GM13976 (cell line): ENCODE measurements at places on chromosomes 13 and 19.

DNA sequence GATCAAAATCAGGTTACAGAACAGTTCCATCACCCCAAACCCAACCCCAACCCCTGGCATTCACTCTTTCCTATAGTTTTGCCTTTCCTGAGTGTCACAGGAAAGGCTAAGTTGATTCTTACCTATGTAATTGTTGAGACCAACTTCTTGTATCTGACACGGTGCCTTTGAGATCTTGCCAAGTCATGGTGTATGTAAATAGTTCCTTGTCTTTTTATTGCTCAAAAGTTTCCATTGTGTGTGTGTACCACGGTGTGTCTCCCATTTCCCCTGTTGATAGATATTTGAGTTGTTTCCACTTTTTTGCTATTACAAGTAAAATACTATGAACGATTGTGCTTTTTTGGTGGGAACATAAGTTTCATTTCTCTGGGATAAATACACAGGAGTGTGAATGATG, 3.3 kb upstream of the IGFL2 start:
- no peak for DNase-seq

DNA sequence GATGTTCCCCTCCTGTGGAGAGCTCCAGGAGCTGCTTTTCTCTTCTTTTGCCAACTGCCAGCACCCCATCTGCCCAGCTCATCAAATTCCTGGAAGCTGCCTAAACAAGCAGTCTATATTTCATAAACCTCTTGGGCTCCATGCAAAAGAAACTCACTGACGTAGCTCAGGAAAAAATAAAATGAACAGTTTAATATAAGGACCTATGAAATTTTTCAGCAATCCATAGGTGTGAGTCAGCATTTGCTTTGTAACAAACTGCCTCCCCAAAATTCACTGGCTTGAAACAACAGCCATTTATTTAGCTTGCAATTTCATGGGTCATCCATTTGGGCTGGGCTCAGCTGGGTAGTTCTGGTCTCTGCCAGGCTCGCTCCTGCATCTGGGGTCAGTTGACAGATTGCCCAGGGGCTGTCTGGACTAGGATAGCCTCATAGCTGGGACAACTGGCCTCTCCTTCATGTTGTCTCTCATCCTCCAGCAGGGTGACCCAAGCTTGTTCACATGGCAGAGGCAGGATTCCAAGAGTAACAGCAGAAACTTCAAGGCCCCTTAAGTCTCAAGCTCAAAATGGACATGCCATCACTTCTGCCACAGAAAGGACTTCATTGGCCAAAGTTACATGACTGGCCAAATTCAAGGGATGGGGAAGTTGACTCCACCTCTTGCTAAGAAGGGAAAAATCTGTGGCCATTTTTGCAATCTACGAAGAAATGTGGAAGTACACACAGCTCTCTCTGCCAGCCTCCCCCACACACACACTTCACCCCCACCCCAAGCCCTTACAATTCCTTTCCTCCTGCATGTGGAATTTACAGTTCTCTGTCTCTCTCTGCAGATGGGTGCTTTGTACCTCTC, 7.9 kb upstream of the PVR start:
- no peak for DNase-seq

DNA sequence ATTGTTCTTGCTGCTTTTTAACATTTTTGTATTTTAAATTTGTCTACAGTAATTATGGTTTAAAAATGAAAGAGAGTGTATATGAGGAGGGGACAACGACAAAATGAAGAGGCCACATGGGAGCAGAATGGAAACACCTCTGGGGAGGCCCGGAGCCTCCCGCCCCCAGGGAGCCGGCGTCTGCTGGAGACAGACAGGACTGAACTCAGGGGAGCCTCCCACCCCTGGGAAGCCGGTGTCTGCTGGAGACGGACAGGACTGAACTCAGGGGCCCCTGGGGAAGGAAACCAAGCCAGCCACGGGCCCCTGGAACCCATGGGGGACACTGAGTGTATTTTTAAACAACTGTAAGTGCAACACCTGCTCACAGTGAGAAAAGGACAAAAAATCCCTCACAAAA, 16.7 kb upstream of the SLC39A3 start:
- DNase-seq: no peak

- peak; percentile 80 for DNase-seq
Observed at GRCh38 chr13:109162248-109163036, 533.0 kb downstream of the MYO16 start.
